ENCODE measurements at places on chromosomes 13 and 19.

GRCh38 chr13:29937841-29938240, 87.4 kb upstream of the UBL3 start:
- DNase-seq, result no peak

DNA sequence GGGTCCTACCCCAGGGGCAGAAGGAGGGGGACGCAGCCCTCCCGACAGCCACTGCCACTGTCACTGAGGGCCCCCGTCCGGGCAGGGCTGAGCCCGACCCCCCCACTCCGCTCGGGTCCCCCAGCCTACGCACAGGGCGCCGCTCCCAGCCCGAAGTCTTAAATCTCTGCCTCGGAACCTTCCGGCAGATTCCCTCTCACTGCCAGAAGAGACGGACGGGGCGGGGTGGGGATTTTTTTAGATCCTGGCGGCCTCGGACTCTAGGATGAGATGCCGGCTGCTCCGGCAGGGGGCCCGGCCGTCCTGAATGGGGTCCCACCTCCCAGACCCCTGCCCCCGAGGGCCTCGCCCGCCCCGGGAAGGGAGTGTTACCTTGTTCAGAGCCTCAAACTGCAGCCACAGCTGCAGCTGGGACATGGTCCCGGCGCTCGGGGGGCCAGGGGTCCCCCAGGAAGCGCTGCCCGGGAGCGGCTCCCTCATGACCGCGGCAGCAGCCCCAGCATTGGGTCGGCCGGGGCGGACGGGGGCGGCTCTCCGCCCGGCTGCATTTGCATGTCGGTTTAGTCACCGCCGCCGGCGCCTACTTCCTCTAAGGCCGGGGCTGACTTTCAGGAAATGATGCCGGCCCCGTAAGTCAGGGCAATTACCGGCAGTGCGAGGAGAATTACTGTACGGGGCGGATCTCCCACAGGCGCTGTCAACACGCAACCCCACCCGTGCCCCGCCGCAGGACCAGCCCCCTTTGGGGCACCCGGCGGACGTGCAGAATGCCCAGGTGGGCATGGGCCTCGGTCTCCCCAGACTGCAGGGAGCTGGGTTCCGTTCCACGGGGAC, 28.1 kb downstream of the GPX4 start:
- DNase-seq, result peak; percentile 91

GRCh38 chr19:43809762-43810696, 7.8 kb upstream of the LYPD5 start:
- DNase-seq, result peak; percentile 56

DNA sequence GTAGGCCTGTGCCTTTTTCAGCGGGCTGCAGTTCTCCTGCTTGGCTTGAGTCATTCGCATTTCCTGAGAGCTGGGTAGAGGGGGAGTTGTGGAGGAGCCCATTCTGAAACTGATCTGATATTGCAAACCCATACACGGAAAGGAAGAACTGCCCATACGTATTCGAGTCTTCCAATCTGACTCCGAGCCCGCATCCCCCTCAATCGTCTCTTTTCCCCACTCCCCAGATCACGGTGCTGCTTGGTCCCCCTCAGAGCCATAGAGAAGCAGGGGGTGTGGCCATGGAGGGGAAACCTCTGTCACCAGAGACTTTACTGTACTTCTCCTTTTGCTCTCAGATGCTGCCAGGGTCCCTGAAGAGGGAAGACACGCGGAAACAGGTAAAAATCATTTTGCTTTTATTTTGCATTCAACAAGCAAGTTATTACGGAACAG, at the start of gene CD22:
TSS of gene CD22 (plus strand) at position 337 of the 435 bp plus-strand sequence. CDS start 2,854 bp downstream, outside the sequence.
- DNase-seq, result no peak

DNA sequence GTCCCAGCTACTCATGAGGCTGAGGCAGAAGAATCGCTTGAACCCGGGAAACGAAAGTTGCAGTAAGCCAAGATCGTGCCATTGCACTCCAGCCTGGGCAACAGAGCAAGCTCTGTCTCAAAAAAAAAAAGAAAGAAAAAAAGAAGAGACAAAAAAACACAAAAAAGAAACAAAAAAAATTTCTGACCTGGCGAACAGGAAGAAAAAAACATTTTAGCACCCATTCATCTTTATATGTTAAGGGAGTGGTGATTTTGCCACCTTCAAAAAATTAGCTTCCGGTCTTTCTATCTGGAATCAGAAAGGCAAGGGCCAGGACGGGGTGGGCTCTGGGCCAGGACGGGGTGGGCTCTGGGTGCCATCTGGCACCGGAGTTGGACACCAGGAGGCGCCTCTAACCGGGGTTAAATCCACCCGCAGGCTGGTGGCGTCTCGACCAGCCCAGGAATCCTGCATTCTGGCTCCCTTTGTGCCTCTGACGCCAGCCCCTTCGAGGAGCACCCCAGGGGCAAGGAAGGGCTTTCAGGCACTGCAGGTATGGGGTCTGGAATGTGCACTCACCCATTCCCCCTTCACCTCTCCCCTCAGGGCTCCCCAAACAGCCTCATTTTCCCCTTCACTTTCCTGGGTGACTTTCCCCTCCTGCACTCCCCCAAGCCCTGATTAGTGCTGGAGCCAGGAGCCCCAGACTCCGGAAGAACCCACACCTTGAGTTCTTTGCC, 10.4 kb upstream of the ZSWIM4 start:
- DNase-seq, result peak; percentile 74

DNA sequence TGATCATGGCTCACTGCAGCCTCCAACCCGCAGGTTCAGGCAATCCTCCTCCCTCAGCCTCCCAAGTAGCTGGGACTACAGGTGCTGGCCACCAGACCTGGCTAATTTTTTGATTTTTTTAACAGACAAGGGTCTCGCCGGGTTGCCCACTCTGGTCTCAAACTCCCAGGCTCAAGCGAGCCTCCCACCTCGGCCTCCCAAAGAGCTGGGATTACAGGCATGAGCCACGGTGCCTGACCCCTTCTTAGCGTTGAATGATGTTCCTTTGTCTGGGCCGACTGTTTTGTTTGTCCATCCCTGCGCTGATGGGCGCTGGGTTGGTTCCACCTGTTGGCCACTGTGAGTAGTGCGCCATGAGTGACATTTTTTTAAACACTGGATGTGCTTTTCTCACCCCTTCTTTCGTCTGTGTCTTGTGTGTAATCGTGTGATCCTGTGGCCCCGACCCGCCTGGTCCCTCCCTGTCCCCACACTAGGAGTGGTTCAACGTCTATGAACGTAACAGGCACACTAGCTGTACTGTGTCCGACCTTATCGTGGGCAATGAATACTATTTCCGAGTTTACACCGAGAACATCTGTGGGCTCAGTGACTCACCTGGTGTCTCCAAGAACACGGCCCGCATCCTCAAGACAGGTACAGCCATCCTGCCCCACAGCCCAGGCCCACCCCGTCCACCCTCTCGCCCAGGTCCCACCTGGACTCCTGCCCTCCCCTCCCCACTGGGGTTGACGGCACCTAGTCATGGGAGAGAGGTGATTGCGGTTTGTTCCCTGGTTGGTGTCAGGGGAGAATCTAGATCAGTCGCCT, 15.0 kb upstream of the EMC10 start:
- peak; percentile 53 for DNase-seq

Measured in fibroblast of skin of right biceps (primary cell).